Neural crest cell (in vitro differentiated cells): ENCODE measurements at places on chromosomes 12 and 14. TPM values are rescaled to one million over a fixed set of nuclear protein-coding genes. Genes with fewer than 3 reads are reported as not detected.

Gene WSCD2
- total RNA-seq, result 0.73 and 1.4 TPM in 2 replicates

Gene CCNT1
- 57.0 and 58.3 TPM in 2 replicates for total RNA-seq

Gene LMBR1L
- 101 TPM in 2 replicates for total RNA-seq

Gene ARHGDIB
- 1.2 and 1.5 TPM in 2 replicates for total RNA-seq

Gene PPP2R5E
- total RNA-seq, result 67.3 and 70.3 TPM in 2 replicates

- H3K36me3 ChIP-seq, result no peaks in the 10 kb centered on the region
- peak overlapping the region; percentile 32 for H3K4me3 ChIP-seq
- H3K4me1 ChIP-seq, result peaks cover 30% of the 10 kb centered on the region
- no peaks in the 10 kb centered on the region for H3K27me3 ChIP-seq
- no peak for DNase-seq
Observed at GRCh38 chr14:75123991-75124390, 2.9 kb downstream of the NEK9 start.

DNA sequence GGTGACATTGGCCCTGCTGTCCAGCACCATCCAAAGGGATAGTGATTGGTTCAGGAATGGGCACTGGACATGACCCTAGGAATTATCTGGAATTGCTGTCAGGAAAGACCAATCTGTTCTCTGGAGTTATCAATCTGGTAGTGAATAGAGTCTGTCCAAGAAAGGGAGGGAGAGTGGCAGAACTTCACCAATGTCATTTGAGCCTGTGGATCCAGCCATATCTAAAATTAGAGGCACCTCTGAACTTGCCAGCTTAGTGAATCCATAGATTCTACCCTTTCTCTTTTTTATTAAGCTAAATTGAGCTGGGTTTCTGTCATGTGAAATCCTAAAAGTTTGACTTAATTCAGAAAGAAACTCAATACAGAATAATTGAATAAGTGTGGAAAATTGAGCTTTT is 93.9 kb downstream of the NKX2-1 start:
- no peak overlapping the region for H3K27ac ChIP-seq
- no peaks in the 10 kb centered on the region for H3K36me3 ChIP-seq
- H3K4me1 ChIP-seq, result peaks cover 8% of the 10 kb centered on the region
- no peak for DNase-seq
- H3K27me3 ChIP-seq, result peaks cover 21% of the 10 kb centered on the region

DNA sequence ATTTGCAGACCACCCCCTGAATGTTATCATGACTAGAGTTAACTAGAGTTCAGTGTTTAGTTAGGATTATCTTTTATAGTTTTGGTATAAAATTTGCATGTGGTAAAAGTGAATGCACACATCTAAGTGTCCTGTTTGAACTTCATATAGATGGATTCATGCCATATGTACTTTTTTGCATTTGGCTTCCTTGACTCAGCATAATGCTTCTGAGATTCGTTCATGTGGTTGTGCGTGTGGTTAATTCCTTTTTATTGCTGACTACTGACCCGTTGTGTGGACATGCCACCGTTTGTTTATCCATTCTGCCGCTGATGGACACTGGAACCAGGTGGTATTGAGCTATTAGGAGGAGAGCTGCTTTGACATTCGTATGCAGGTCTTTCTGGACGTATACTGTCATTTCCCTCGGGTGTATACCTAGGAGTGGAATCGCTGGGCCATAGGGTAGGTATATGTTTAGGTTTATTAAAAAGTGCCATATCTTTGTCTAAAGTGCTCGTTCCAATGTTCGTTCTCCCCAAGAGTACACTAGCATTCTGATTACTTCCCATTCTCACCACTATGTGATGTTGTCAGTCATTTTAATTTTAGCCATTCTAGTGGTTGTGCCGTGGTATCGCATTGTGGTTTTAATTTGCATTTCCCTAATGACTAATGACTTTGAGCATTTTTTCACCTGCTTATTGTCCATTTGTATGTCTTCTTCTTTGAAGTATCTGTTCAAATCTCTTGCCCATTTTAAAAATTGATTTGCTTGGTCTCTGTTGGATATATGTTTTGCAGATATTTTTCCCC is 37.7 kb downstream of the RIN3 start:
- DNase-seq, result no peak
- no peak overlapping the region for H3K27ac ChIP-seq
- H3K4me1 ChIP-seq, result peaks cover 5% of the 10 kb centered on the region

DNA sequence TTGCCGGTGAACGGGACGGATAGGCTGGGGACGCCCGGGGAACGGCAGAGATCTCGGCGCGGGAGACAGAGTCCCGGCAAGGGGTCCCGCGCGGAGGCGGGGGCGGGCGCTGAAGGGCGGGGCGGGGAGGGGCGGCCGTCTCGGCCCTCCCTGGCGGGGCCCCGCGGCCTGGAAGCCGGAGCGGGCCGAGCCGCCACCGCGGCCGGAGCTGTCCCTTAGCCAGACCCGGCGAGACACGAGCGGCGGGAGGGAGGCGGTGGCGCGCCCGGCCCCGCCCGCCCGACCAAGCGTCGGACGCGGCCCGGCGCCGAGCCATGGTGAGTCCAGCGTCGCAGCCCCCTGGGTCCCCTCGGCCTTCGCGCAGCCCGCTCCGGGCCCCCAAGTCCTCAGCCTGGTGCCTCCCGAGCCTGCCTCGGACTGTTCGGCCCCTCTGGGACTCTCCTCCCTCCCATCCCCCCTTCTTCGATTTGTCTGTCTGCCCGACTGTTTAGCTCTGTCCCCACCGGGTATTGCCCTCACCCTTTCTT is at the start of gene ARHGEF40:
ARHGEF40 (plus strand) TSS at position 222 of the 527 bp plus-strand sequence; CDS start at position 315, 93 bp downstream.
- H3K27ac ChIP-seq, result peak within 1 kb of the TSS; percentile 97
- peaks cover 5% of the 10 kb centered on the region for H3K36me3 ChIP-seq
- peak; percentile 62 for DNase-seq
- H3K4me3 ChIP-seq, result peak within 1 kb of the TSS; percentile 96
- peaks cover 48% of the 10 kb centered on the region for H3K4me1 ChIP-seq
